ENCODE measurements at places on chromosomes 2 and 18. TPM values are rescaled to one million over a fixed set of nuclear protein-coding genes. Genes with fewer than 3 reads are reported as not detected.

DNA sequence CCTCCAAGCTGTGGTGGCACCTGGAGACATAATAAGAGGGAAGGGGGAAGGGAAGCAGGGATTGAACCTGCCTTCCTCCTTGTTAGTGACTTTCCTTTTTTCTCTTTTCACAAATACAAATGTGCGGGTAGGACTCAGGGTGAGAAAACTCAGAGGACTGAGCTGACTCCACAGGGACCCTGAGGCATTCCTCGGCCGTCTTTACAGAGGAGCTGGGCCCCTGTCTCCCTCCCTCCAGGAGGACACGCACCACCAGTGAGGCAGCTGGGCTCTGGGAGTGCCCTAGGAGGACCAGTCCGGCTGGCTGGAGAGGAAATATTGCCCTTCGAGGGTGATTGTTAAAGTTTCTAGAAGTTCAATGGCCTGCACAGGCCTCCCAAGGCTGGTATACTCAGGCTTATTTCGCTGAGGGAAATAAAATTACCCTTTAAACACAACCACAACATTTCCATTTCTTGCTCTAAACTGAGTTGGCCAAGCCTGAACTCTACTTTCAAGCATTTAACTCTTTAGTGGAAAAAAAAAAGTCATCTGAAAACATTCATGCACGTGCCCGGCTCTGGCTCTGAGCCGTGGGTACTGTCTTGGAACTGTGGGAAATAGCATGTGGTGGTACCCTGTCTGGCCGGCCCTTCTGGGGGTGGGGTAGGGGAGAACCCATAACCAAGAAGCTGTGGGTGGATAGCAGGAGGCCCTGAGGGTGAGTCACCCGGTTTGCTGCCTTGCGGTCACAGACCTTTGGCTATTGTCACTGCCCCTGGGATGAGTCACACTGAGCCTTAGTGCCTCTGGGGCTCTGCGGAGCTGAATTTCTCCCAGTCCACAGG is 116.0 kb downstream of the COPS8 start:
- DNase-seq, result peak; percentile 100

The ZNF396 gene
- 2.2 TPM for total RNA-seq

The CAVIN2 gene
- not detected for total RNA-seq

DNA sequence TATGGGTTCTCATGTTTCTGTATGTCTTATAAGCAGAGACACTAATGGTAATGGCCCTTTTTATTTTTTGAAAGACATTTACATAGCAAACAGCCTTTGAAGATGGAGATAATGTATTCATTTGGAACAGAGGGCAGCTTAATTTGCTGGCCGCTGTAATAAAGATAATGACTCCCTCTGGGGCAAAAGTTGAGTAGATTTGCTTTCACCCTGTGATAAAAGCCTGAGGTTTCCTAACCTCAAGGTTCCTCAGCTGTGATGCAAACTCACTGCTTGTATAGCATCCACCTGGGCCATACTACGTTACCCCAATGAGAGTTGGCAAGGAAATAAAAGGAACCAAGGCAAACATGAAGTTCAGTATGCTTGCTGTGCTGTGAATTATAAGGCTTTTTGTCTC is 54.8 kb downstream of the TEX51 start:
- DNase-seq, result no peak

The IL1RL1 gene
- total RNA-seq, result 0.10 TPM

The HOXD3 gene
- 1.6 TPM for total RNA-seq
